ENCODE measurements at places on chromosomes 6 and 20.

GRCh38 chr6:105038259-105038658 is 81.4 kb downstream of the LIN28B start:
- DNase-seq: no peak

GRCh38 chr6:166930354-166930891 is 25.9 kb downstream of the RNASET2 start:
- no peak for DNase-seq

- DNase-seq: no peak
These were observed 5.2 kb downstream of the FOXO3 start for GRCh38 chr6:108565893-108566292.

- DNase-seq: no peak
These were observed 295.5 kb upstream of the FLRT3 start for GRCh38 chr20:14632906-14633305.

GRCh38 chr20:10802236-10802635 is 128.4 kb upstream of the JAG1 start:
- no peak for DNase-seq
